ENCODE measurements at places on chromosomes 11 and 22.

GRCh38 chr11:96842731-96843130 is 452.9 kb downstream of the JRKL start:
- H3K27me3 ChIP-seq, result no peaks in the 10 kb centered on the region
- H3K4me1 ChIP-seq, result no peaks in the 10 kb centered on the region
- no peak overlapping the region for H3K4me3 ChIP-seq
- H3K36me3 ChIP-seq, result no peaks in the 10 kb centered on the region
- no peak for DNase-seq
- no peak overlapping the region for H3K27ac ChIP-seq

DNA sequence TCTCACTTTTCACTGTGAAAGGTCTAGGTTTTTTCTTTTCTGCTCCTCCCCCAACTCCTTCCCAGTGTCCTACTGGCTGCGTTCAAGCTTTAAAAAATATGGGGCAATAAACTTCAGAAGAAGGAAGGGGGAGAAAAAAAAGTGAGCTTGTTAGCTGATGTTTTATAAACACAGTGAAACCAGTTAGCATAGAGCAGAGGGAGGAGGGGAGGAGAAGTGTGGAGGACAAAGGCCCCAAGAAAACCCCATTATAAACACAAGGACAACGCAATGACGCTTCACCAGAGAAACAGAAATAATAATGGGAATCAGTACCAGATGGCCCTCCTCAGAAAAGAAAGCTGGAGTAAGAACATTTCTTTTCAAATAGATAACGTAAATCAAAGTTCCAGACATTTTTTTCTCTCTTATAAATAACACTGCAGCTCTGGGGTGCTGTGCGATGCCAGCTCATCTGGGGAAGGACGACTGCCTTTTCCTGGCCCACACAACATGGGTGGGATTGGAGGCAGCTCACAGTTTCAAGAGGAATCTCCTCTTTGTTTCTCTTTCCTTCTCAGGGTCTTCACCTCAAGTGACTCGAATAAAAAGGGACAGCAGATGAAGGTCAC is 235.4 kb upstream of the NARS2 start:
- DNase-seq, result no peak
- no peak overlapping the region for H3K27ac ChIP-seq
- H3K4me3 ChIP-seq, result no peak overlapping the region
- H3K36me3 ChIP-seq, result no peaks in the 10 kb centered on the region
- H3K27me3 ChIP-seq, result no peaks in the 10 kb centered on the region

DNA sequence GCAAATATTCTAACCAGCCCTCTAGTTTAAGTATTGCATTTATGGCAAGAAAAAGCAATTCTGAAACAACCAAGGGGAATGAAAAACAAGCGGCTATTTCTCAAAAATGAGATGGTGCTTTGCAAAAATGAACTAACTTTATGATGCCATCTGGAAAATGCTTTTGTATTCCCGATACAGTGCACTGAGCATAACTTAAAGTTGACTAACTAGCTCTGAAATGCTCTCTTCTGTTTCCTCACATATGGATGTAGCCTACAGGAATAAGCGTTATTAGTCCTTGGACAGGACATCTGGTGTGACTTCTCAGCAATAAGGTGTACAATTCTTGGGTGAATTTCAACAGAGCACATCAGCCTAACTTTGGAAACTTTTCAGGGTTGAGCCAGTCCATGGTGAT is 228.2 kb upstream of the DDI1 start:
- no peak overlapping the region for H3K27ac ChIP-seq
- no peak for DNase-seq
- no peaks in the 10 kb centered on the region for H3K36me3 ChIP-seq
- H3K4me3 ChIP-seq, result no peak overlapping the region
- H3K4me1 ChIP-seq, result peaks cover 10% of the 10 kb centered on the region
- no peaks in the 10 kb centered on the region for H3K27me3 ChIP-seq

- no peak overlapping the region for H3K27ac ChIP-seq
- no peaks in the 10 kb centered on the region for H3K36me3 ChIP-seq
- H3K4me1 ChIP-seq, result peaks cover 17% of the 10 kb centered on the region
- peaks cover 12% of the 10 kb centered on the region for H3K27me3 ChIP-seq
- peak; percentile 92 for DNase-seq
Measured at GRCh38 chr11:1335811-1336761, 26.7 kb upstream of the TOLLIP start.

GRCh38 chr22:39130152-39130704 is 22.3 kb downstream of the CBX7 start:
- no peak overlapping the region for H3K27ac ChIP-seq
- peaks cover 5% of the 10 kb centered on the region for H3K4me1 ChIP-seq
- no peak for DNase-seq
- H3K27me3 ChIP-seq, result no peaks in the 10 kb centered on the region

DNA sequence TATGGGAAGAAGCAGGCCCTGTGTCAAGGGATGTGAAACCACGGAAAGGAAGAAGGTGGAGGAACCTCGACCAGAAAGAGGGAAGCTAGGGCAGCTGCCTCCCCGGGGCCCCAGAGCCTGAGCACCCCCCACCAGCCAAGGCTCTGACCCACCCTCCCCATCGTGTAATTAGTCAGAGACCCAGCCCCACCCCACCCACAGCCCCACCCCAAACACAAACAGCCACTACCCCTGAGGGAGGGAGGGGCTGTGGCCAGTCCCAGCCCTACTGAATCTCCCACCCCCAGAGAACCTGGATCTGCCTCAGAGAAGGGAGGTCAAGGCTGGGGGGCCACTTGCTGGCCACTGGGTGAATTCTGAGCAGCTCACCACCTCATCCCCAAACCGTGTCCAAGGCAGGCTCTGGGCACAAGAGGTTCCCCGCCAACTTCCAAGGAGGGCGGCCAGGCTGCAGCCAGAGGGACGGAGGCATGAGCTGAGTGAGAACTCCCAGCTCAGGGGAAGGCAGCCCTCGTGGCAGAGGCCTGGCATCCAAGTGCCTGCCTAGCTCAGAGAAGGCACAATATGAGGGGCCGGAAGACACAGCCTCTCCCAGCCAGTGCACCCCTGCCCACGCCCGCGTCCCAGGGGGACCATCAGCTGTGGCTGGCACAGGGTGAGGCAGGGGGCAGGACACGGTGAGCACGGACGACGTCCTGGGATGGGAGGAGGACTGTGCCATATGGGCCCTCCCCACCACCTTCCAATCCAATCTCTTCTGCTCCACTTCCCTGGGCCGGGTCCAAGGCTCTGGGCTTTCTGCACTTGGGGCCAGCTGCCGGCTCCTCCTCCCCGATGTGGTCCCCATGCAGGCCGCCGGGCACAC is 2.7 kb downstream of the PLXNB2 start:
- H3K27me3 ChIP-seq, result no peaks in the 10 kb centered on the region
- peak; percentile 72 for DNase-seq
- H3K27ac ChIP-seq, result peak overlapping the region; percentile 87
- H3K4me1 ChIP-seq, result peaks cover 33% of the 10 kb centered on the region
- H3K36me3 ChIP-seq, result peaks cover 40% of the 10 kb centered on the region

GRCh38 chr11:69283446-69283845 is 10.5 kb upstream of the MYEOV start:
- no peak overlapping the region for H3K4me3 ChIP-seq
- H3K27me3 ChIP-seq, result no peaks in the 10 kb centered on the region
- DNase-seq, result no peak
- no peaks in the 10 kb centered on the region for H3K4me1 ChIP-seq

- H3K36me3 ChIP-seq, result no peaks in the 10 kb centered on the region
- H3K27ac ChIP-seq, result no peak overlapping the region
- H3K4me1 ChIP-seq, result no peaks in the 10 kb centered on the region
- H3K4me3 ChIP-seq, result no peak overlapping the region
- no peak for DNase-seq
Measured at GRCh38 chr22:42450862-42451261, 18.7 kb upstream of the NFAM1 start.

GRCh38 chr11:28072321-28072720 is 35.6 kb downstream of the KIF18A start:
- H3K27me3 ChIP-seq, result no peaks in the 10 kb centered on the region
- no peak overlapping the region for H3K4me3 ChIP-seq
- no peak for DNase-seq
- peaks cover 18% of the 10 kb centered on the region for H3K36me3 ChIP-seq
- H3K4me1 ChIP-seq, result peaks cover 6% of the 10 kb centered on the region

- peaks cover 2% of the 10 kb centered on the region for H3K27me3 ChIP-seq
- no peak overlapping the region for H3K4me3 ChIP-seq
- H3K4me1 ChIP-seq, result peaks cover 10% of the 10 kb centered on the region
- DNase-seq, result no peak
- H3K27ac ChIP-seq, result no peak overlapping the region
Measured at GRCh38 chr22:28016781-28017557, 97.9 kb upstream of the PITPNB start.

DNA sequence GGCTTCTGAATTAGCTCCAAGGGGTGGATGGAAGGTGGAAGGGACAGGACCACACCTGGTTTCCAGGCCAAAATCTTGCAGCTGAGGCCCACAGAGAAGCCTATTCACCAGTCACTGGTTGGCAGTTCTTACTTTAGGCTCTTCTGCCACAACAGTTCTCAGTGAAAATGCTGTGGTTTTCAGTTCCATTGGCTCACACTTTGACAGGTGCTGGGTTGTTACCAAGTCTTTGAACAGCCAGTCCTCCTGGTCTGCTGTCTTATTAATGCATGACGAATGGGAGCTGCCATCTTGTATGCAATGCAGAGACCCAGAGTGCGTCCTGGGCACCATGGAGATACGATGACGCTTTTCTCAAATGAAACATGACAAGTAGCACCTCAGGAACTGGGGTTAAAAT is 232.0 kb upstream of the ZBED5 start:
- H3K4me3 ChIP-seq, result no peak overlapping the region
- no peaks in the 10 kb centered on the region for H3K4me1 ChIP-seq
- no peaks in the 10 kb centered on the region for H3K36me3 ChIP-seq
- peaks cover 5% of the 10 kb centered on the region for H3K27me3 ChIP-seq
- no peak for DNase-seq
- no peak overlapping the region for H3K27ac ChIP-seq

DNA sequence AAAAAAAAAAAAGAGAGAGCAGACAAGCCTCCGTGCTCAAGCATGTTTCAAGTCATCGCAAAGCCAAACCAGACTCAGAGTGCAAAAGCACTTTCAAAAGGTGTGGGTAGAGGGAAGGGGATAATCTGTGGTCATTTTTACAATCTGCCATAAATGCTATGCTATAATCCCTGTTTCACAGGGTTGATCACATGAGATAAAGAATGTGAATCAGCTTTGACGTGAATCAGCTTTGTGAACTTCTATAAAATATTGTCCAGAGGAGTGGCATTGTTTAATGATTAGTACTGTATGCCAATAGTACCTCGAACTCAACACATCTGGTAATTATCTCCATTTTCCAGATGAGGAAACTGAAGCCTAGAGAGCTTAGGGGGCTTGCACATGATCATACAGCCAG is 20.0 kb upstream of the POLD3 start:
- no peak for DNase-seq
- no peak overlapping the region for H3K27ac ChIP-seq
- H3K4me3 ChIP-seq, result no peak overlapping the region
- H3K4me1 ChIP-seq, result no peaks in the 10 kb centered on the region
- no peaks in the 10 kb centered on the region for H3K36me3 ChIP-seq

- H3K27ac ChIP-seq, result no peak overlapping the region
- H3K36me3 ChIP-seq, result no peaks in the 10 kb centered on the region
- DNase-seq, result no peak
- H3K4me1 ChIP-seq, result peaks cover 8% of the 10 kb centered on the region
- no peak overlapping the region for H3K4me3 ChIP-seq
Measured at GRCh38 chr11:46253258-46254132, 24.0 kb upstream of the CREB3L1 start.

GRCh38 chr11:69861901-69862300 is 42.7 kb upstream of the FGF3 start:
- H3K27ac ChIP-seq, result no peak overlapping the region
- peaks cover 38% of the 10 kb centered on the region for H3K27me3 ChIP-seq
- H3K4me1 ChIP-seq, result no peaks in the 10 kb centered on the region

DNA sequence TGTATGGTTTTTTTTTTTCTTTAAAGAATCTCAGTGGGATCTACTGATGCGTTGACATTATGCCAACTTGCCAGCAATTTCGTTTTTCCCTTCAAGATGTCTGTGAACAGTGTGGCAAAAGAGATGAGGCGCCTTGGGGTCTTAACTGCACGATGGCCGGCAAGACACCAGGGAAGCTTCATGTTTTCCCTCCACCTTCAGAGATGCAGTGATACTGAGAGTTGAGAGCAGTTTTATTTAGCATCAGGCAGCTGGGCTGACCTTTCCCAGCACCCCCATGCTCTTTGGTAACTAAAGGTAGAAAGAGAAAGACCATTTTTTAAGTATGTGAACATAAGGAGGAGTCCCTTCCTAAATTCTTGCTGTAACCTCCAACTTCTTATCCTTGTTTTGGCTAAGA is 11.7 kb upstream of the GRIK4 start:
- H3K36me3 ChIP-seq, result peaks cover 7% of the 10 kb centered on the region
- peaks cover 11% of the 10 kb centered on the region for H3K27me3 ChIP-seq
- DNase-seq, result no peak
- no peak overlapping the region for H3K27ac ChIP-seq
- H3K4me1 ChIP-seq, result no peaks in the 10 kb centered on the region
- no peak overlapping the region for H3K4me3 ChIP-seq

DNA sequence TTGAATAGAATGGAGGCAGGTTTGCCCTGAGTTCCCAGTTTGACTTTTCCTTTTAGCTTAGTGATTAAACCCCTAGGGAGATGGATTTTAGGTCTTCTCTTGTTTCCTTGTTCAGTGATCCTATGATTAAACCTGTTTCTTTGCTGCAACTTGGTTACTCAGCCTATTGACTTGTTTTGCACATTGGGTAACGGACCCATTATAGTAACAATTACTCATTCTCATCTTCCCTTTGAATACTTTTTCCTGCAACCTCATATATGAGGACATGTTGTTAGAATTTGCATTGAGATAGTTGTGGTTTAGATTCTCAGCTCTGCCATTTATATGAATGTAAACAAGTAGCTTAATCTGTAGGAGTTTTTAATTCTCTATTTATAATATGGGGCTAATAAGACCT is 489.2 kb upstream of the CNTN5 start:
- no peaks in the 10 kb centered on the region for H3K36me3 ChIP-seq
- no peak overlapping the region for H3K27ac ChIP-seq

DNA sequence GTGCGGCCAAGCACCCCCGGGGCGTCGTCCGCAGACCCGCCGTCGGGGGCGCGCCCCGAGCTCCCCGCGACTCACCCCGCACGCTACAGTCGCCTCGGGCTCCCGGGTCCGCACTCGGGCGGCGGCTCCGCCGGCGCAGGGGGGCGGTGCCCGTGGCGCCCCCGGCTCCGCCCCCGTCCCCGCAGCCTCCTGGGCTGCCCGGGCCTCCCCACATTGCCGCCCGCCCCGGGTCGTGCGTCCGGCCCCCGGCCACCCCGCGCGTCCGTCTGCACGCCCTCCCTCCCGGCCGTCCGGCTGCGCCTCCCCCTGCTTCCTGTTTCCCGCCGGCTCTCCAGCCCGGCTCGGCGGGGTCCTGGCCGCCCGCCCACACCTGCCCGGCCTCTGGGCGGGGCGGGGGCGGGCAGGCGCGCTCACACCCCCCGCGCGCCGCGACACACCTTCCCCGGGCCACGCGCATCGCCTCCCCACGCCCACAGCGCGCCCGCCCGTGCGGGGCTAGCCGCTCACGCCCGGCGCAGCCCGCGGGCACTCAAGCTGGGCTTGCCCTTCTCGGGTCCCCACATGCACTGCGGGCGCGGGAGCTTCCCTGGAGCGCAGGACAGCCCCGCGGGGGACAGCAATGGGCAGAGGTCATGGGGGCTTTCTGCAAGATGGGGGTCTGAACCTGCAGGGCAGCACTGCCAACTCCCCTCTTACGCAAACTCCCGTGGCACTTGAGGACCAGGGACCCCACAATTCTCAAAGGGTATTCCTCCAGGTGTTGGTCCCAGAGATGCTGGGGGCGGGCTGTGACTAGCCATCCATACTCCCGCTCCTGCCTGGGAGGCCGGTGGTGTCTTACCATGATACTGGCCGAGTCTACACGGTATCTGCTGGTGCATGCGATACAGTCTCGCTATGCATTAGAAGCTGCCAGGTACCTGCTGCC is at the start of gene CARD10:
CARD10 (minus strand) TSS at position 148 of the 928 bp plus-strand sequence. CDS start 215 bp downstream, outside the sequence.
- H3K27me3 ChIP-seq, result no peaks in the 10 kb centered on the region
- peaks cover 14% of the 10 kb centered on the region for H3K36me3 ChIP-seq
- peaks cover 7% of the 10 kb centered on the region for H3K4me1 ChIP-seq
- peak within 1 kb of the TSS; percentile 77 for H3K4me3 ChIP-seq
- H3K27ac ChIP-seq, result peak within 1 kb of the TSS; percentile 60

All from MCF 10A (cell line).